ENCODE measurements at places on chromosomes 6 and 20.

GRCh38 chr6:134517868-134518267, 200.0 kb upstream of the SGK1 start:
- no peak for DNase-seq

GRCh38 chr6:48826152-48826515, 636.9 kb downstream of the MMUT start:
- DNase-seq: no peak

- DNase-seq: no peak
Measured at GRCh38 chr6:70841112-70841511, 115.7 kb downstream of the B3GAT2 start.

GRCh38 chr6:82958551-82958950, 107.1 kb downstream of the UBE3D start:
- DNase-seq: no peak

GRCh38 chr20:1505361-1505760, 14.1 kb upstream of the SIRPB2 start:
- no peak for DNase-seq

GRCh38 chr20:62233684-62234083, 4.6 kb upstream of the OSBPL2 start:
- DNase-seq: no peak

- no peak for DNase-seq
Measured at GRCh38 chr20:911882-912600, 4.1 kb downstream of the ANGPT4 start.

DNA sequence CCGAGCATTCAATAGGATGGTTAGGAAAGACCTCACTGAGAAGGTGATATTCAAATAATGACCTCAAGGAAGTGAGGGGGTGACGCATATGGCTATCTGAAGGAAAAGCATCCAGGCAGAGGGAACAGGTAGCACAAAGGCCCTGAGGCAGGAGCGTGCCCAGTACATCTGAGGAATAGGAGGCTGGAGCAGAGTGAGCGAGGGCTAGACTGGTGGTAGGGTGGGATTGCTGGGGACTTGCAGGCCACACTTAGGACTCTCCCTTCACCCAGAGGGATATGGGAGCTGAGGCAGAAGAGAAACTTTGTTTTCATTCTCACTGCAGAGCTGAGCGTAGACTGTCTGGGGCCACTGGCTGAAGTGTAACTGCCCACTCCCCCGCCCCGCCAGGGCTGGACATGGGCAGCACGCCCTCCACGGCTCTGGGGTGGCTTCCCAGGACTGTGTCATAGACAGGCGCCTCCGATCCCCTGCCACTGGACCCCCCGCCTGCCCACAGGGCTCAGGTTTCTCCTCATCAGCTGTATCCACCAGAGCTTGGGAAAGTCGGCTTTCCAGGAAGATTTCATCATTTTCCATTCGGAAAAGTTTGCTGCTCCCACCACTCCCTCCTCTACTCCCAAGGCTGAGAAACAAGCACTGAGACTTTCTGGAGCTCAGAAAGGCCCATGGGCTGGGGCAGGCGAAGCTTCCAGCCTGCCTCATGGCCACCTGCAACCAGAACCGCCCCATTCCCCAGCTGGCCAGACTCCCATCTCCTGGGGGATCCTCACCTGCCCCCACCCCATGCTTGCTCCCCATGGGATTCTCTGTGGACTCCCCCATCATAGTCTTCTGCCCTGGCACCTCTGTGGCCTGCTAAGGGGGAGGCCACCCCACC, 142.6 kb downstream of the MRPL14 start:
- no peak for DNase-seq

GRCh38 chr6:4731996-4732395, 44.2 kb upstream of the CDYL start:
- no peak for DNase-seq

DNA sequence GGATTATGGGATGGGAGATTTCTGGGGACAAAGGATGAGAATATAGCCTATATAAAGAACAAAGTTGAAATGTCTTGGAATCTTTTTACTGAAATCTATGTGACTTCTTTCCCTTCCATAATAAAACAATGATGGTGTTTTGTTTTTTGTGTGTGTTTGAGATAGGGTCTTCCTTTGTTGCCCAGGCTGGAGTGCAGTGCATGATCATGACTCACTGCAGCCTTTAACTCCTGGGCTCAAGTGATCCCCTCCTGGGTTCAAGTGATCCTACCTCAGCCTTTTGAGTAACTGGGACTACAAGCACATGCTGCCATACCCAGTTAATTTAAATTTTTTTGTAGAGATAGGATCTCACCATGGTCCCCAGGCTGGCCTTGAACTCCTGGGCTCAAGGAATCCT, 50.9 kb downstream of the FAM217A start:
- DNase-seq: no peak
